ENCODE measurements at places on chromosomes 4 and X.

DNA sequence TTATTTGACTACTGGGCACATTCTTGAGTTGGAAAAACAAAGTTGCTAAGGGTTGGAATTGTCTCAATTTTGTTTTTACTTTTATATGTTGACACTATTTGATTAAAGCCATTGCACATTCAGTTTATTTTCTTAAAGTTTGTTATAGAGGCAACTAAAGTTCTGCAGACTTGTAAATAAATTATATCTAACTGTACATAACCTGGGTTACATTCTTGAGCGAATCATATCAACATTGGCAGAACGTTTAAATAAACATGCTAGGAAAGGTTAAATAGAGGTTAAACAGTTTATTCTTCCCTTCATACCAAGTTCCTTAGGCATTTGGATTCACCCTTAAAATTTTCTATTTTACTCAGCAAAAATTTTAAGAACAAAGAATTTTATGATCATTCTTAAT, 74.5 kb downstream of the UCHL1 start:
- no peak for DNase-seq

- no peak for DNase-seq
Observed at GRCh38 chrX:29662101-29662500, 553.3 kb upstream of the MAGEB2 start.

GRCh38 chrX:85052636-85053343, 49.1 kb downstream of the APOOL start:
- peak; percentile 8 for DNase-seq

DNA sequence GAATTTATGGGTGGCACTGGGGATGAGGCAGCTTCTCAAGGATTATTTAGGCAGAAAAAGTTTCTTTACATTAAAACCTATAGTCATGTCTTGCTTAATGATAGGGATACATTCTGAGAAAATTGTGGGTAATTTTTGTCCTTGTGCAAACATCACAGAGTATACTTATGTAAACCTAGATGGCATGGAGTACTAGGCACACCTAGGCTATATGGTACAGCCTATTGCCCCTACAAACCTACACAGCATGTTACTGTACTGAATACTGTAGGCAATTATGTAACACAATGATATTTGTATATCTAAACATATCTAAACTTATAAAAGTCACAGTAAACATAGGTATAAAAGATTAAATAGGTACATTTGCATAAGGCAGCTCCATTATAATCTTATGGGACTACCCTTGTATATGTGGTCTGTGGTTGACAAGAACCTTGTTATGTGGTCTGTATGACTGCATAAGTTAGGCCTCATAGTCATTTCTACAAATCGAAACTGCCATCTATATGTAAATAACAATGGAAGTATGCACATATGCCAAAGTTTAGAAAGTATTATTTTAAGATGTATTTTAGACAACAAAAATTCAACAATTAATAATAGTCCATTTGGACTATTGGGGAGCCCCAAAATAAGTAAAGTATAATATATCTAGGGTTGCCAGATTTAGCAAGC, 87.3 kb downstream of the CFAP299 start:
- DNase-seq, result no peak

- DNase-seq, result no peak
Observed at GRCh38 chr4:38939165-38939564, 71.6 kb downstream of the FAM114A1 start.

GRCh38 chr4:79977131-79977840, 95.7 kb downstream of the ANTXR2 start:
- no peak for DNase-seq

GRCh38 chr4:20576861-20577260, 123.4 kb upstream of the PACRGL start:
- DNase-seq, result no peak

DNA sequence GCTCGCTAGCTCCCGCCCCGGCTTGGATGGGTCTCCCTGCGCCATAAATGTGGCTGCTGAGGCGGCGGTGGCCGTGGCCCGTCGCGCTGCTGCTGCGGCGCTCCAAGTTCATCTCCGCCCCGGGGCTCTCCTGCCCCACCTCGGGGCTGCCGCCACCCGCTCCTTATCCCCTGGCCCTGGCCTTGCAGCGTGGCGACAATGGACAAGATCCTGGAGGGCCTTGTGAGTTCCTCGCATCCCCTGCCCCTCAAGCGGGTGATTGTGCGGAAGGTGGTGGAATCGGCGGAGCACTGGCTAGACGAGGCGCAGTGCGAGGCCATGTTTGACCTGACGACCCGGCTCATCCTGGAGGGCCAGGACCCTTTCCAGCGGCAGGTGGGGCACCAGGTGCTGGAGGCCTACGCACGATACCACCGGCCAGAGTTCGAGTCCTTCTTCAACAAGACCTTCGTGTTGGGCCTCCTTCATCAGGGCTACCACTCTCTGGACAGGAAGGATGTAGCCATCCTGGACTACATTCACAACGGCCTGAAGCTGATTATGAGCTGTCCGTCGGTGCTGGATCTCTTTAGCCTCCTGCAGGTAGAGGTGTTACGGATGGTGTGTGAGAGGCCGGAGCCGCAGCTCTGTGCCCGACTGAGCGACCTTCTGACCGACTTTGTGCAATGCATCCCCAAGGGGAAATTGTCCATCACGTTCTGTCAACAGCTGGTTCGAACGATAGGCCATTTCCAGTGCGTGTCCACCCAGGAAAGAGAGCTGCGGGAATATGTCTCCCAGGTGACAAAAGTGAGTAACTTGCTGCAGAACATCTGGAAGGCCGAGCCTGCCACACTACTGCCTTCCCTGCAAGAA, 763 bp downstream of the USP38 start:
- DNase-seq, result peak; percentile 19

DNA sequence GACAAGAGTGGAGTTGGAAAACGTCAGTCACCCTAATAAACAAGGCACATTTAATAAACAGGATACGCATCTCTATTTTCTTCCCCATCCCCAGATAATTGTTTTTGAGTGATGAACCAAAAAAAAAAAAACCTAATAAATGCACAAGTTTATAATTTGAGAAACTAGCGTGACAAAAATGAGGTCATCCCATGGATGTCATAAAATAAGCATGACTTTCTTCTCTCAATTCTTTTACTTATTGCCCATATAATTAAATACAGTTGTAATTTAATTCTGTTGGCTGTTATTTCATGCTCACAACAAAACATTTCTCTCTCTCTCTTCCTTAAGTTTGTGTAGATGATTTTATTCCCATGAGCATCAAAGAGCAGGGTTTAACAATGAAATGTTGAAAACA, 20.7 kb downstream of the PRKG2 start:
- no peak for DNase-seq

DNA sequence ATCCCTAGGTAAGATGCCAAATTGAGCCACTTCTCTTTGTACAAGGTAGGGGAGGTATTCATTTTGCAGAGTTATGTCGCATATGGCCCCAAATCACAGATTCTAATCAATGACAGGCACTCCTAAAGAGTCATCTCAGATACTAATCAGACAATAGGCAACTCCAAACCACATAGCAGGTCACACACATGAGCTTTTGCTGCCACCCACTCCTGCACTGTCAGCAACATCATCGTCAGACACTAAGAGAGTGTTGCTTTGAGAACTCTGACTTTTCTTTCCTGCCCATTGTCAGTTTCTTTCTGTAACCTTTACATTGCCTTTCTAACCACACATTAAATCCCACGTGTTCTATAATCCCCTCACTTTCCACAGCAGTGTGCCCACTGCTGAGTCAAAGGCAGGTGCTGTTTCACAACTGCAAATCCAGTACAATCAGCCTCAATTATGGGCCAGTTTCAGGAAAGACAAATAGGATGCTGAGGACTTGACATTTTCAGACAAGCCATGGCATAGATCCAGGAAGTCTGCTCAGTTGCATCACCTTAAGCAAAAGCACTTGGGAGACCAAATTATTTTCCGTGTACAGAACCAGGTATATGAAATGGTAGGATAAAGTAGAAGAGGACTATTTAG, 23.5 kb downstream of the TMEM31 start:
- DNase-seq, result no peak

DNA sequence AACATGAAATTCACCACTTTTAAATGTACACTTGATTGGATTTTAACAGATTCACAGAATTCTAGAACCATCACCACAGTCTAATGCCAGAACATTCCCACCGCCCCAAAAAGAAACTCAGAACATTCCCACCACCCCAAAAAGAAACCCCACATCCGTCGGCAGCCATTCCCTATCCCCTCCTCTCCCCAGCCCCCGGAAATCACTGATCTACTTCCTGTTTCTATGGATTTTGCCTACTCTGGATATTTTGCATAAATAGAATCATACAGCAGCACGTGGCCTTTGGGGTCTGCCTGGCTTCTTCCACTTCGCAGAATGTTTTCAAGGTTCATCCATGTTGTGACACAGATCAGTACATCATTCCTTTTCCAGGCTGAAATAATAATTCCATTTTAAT, 79.3 kb downstream of the PPP2R2C start:
- no peak for DNase-seq

- DNase-seq, result no peak
Observed at GRCh38 chr4:129972257-129972656, 876.3 kb downstream of the C4orf33 start.

GRCh38 chr4:37765741-37766140, 60.7 kb upstream of the PGM2 start:
- DNase-seq, result no peak

DNA sequence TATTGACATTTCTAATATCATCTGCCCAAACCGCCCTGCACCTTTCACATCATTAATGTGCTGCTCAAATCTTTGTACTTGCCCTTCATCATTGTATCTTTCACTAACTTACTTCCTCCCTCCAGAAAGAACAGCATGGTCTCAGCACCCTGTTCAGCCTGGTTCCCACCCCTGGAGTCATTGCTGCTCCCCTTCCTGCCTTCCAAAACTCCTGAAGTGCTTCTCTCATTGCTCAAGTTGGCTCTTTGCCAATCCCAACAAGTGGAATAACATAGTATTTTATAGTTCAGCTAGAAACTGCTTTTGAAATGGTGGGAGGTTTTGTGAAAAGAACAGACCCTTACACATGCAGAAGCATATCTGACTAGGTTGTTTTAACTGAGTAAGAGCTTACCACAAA, 14.0 kb upstream of the TTC29 start:
- no peak for DNase-seq
